ENCODE measurements at places on chromosomes 4 and X.

GRCh38 chr4:140078366-140078765 is 75.6 kb downstream of the MAML3 start:
- no peak for DNase-seq

DNA sequence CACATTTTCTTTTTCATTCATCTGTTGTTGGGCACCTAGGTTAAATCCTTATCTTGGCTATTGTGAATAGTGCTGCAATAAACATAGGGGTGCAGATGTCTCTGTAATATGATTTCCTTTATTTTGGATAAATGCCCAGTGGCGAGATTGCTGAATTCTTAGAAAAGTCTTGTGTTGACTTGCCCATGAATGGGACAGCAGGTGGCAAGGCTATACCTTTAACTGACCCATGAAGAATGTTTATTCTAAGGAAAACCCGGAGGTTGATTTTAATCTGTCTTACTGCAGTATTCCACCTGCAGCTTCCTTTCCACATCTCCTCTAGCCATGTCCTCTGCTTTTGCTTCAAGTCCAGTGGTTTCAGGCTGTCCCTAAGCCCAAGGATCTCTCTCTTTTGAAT is 220.6 kb downstream of the SNCA start:
- no peak for DNase-seq

DNA sequence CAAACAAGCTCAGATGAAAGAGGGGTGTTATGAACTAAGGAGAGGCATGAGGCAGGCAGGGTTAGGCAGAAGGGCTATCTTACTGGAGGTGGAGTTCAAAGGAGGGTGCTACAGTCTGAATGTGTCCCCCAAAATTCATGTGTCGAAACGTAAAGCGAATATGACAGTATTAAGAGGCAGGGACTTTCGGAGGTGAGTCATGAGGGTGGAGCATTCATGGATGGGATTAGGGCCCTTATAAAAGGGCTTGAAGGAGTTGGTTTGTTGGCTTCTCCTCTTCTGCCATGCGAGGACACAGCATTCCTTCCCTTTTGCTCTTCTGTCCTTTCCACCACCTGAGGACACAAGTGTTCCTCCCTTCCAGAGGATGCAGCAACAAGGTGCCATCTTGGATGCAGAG is 22.9 kb downstream of the APLN start:
- DNase-seq: no peak

DNA sequence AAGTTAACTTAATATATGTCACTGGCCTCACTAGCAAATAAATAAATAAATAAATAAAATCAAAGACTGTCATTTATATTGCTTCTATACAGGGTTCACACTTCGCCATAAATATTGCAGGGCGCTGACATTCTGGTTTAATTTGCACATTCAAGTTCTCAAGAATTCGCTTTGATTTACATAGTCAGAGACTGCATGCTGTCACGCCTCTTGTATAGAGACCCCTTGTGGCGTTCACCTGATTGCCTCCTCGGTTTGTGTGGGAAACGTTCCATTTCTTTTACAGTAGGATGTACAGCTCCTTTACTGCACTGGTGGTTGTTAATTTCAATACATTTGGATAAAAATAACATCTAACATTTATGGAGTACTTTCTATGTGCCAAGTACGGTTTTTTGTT is 71.3 kb upstream of the ADGRG2 start:
- peak; percentile 11 for DNase-seq

DNA sequence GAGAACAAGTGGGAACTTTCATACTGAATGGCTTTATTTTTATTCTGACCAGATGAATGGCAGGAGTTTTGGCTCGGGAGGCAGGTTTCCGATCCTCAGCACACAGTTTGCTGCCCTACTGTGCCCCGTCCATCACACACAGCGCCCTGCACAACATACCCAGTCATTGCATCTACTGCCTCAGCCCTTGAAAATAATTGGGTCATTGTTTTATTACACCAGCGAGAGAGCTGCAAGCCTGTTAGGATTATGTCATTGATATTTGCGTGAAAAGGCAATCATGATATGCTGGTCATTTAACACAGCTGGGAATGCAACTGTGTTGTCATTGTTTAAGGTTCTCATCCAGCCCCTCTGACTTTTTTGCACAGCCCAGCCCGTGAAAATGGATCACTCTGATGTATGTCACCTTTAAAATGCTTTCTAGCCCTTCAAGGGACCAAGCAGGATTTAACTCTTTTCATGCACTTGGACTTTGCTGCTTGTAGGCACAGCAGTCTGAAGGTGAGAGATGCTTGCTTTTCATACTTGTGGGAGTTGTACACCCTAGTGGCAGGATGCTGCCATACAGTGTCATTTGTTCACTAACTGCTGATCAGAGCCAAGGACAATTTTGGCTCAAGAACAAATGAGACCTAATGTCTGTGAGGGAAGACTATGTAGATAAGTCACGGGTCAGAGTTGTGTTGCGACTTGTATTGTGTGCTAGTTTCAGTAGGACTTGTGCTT is 62.3 kb downstream of the RTL9 start:
- peak; percentile 25 for DNase-seq

GRCh38 chr4:154989511-154989910 is 208.4 kb downstream of the RBM46 start:
- no peak for DNase-seq

DNA sequence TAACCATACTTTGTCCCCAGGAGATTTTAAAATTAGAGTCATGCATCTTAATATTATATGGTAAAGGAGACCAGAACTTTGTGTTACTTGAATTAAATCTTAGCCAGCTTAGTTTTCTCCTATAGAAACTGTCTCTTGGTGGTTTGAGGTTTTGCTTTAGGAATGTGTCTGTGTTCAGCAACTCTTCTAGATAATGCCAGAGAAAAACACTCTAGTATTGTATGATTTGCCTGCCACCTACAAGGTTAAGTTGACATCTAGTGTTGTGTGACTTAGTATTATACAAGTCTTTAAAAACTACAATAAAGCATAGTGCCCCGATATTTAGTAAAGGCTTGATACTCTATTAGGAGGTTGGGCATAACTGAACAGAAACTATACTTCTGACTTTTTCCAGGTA is 2.1 kb downstream of the UGT8 start:
- DNase-seq: no peak

- DNase-seq: no peak
Measured at GRCh38 chr4:176308441-176308840, 11.3 kb upstream of the SPCS3 start.

DNA sequence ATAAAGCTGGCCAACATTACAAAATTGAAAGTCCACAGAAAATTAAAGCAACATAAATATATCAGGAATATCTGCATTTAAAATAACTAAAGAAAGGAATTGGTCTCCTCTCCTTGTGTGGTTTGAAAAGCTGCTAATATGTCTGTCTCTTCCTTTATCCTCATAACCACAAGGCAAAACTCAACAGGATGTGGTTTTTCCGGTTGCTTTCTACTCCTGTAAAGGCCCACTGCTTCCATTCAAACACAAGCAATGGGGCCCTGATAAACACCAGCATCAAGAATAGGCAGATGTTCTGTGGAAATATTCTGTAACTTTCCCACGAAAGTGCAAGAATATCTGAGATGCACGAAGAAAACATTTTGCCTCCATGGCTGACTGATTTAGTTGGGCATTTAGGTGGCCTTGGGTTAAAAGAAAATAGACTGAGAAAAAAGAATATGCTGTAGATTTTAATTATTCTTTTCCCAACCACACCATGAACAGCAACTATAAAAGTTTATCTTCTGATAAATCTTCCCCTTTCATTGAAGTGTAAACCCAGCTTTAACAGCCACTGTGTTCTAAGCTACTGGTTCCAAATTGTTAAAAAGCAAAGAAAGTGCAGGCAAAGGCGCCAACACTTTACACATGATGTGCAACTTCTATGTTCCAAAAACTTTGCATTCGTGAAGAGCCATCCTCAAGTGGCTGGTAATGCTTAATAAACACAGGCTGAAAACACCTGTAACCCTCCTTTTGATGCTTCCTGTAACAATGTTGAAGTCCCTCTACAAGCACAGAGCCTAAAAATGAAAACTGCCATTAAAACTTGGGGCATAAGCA is 50.5 kb upstream of the NDST3 start:
- DNase-seq: no peak

- DNase-seq: no peak
Measured at GRCh38 chrX:4277122-4277521, 563.7 kb upstream of the PRKX start.
